Purkinje cell (primary cell): ENCODE measurements at places on chromosomes 3 and 15. TPM values are rescaled to one million over a fixed set of nuclear protein-coding genes. Genes with fewer than 3 reads are reported as not detected.

Gene IMPG2
- 0.05 and 0.27 TPM in 2 replicates for polyA plus RNA-seq

Gene PLSCR2
- polyA plus RNA-seq = 9.1 and 10.3 TPM in 2 replicates

Gene MKRN3
- 6.7 and 14.7 TPM in 2 replicates for polyA plus RNA-seq

Gene SAMMSON
- not detected in 2 replicates for polyA plus RNA-seq

Gene SLC28A1
- polyA plus RNA-seq = not detected in 2 replicates

Gene AQR
- polyA plus RNA-seq = 19.9 and 27.5 TPM in 2 replicates

Gene RTP1
- polyA plus RNA-seq = 2.0 TPM in 1 of 2 replicates, not detected in the other

Gene HESX1
- polyA plus RNA-seq = 3.5 TPM in 1 of 2 replicates, not detected in the other

Gene MYZAP
- 3.5 TPM in 1 of 2 replicates, not detected in the other for polyA plus RNA-seq

Gene CHP1
- 31.4 and 41.7 TPM in 2 replicates for polyA plus RNA-seq

Gene PLIN1
- polyA plus RNA-seq = 0.74 and 2.3 TPM in 2 replicates

Gene OR5K2
- polyA plus RNA-seq = not detected in 2 replicates

Gene BNC1
- polyA plus RNA-seq = not detected in 2 replicates

Gene STRA6
- not detected in 2 replicates for polyA plus RNA-seq

Gene LRRIQ4
- not detected in 2 replicates for polyA plus RNA-seq

Gene ARHGEF26
- polyA plus RNA-seq = 6.3 and 10.9 TPM in 2 replicates

Gene LRRC34
- 17.1 and 21.0 TPM in 2 replicates for polyA plus RNA-seq

Gene MORF4L1
- 468 and 511 TPM in 2 replicates for polyA plus RNA-seq

Gene CLDN18
- not detected in 2 replicates for polyA plus RNA-seq

Gene ITGA11
- polyA plus RNA-seq = 0.06 and 0.42 TPM in 2 replicates

Gene FBXW12
- polyA plus RNA-seq = 0.17 TPM in 1 of 2 replicates, not detected in the other
